Myocyte (in vitro differentiated cells): ENCODE measurements at places on chromosomes 12 and 14.

DNA sequence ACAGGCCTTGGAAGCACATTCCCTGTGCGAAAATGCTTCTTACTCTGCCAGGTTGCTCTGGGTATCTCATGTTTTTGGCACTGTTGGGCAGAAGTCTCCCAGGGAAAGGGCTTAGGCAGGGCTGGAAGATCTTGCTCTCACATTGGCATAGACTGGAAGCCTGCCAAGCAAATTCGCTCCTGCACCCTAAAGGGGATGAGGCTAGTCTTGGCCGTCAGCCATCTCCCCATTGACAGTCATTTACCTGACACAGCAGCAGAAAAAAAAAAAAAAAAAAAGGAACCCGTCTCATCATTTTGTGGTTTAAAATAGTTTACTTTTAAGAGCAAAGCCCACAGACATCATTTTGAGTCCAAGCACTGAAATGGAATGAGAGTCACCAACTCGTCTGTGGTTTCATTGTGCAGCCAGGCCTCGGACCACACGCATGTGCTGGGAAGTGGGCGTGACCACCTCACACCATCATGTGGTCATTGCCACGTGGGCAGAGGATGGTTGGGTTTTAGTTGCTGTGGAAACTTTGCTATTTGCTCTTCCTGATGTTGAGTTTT lies 84.8 kb downstream of the NRXN3 start:
- peak; percentile 0 for DNase-seq

GRCh38 chr12:15757553-15758255 lies 31.5 kb downstream of the EPS8 start:
- peak; percentile 50 for DNase-seq

DNA sequence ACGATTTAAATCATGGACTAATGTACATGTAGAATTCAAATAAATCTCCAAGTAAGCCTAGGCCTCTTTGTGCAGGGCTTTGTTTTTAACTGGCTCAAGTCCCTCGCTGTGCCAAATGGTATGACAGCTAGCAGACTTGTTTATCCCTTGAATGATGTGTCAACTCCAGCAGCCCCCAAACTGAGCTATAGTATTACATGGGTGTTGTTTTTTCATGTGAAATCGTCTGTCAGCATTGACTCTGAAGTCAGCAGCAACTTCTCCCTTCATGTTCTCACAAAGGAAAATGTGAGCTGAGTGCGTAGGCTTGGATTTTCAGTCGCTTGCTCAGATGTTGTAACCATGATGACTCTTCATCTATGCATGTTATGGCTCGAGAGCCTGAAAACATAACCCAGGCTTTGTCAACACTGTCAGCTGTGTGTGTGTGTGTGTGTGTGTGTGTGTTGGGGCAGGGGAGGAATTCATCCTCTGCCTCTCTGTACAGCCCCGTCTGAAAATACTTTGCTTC lies 73.3 kb downstream of the PTHLH start:
- peak; percentile 86 for DNase-seq

DNA sequence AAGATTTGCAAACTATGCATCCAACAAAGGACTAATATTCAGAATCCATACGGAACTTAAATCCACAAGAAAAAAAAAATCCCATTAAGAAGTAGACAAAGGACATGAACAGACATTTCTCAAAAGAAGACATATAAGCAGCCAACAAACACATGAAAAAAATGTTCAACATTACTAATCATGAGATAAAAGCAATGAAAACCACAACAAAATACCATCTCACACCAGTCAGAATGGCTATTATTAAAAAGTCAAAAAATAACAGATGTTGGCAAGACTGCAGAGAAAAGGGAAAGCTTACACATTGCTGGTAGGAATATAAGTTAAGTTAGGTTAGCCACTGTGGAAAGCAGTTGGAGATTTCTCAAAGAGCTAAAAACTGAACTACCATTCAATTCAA lies 16.2 kb downstream of the CDK17 start:
- no peak for DNase-seq

DNA sequence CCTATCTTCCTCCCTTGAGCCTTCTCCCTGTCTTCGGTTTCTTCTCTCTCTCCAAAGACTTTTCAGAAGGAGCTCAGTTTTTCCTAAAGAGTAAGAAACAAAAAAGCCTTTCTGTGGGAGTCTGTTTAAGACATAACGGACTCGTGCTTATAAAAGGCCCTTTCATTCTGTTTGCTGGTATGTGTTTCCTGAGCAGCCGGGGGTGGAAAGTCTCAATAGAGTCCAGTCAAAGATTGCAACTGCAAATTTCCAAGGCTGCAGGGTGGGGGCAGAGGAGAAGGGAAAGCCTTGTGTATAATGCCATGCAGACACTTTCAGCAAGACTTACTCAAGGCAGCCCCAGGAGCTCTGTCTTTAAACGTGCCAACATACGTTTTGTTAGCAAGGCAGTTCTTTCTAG lies 62.2 kb downstream of the GNG2 start:
- DNase-seq: no peak
